Memory B cell (primary cell): ENCODE measurements at places on chromosomes 7 and 10.

GRCh38 chr10:64573623-64574325 lies 1052.6 kb downstream of the REEP3 start:
- no peaks in the 10 kb centered on the region for H3K4me1 ChIP-seq
- H3K27ac ChIP-seq: no peak overlapping the region
- H3K27me3 ChIP-seq: no peaks in the 10 kb centered on the region

DNA sequence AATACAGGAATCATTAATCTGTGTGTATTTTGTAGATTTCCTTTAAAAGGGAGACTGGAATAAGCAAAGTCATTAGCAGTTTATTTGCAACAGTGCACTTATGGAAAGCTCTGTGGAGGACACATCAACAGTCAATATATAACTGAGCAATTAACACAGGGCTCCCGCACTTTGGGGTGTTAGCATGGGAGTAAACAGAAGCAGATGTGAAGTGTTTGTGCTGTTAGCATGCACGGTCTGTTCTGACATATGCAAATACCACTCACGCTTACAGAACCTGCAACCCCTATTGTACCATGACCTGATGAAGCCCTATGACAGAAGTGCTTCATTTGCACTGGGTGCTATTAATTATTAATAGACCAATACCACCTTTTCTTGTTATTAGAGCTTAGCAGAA lies 118.9 kb downstream of the PPP1R3A start:
- no peak for DNase-seq
- H3K27ac ChIP-seq: no peak overlapping the region
- H3K27me3 ChIP-seq: no peaks in the 10 kb centered on the region
- no peaks in the 10 kb centered on the region for H3K4me1 ChIP-seq

- DNase-seq: no peak
- peaks cover 1% of the 10 kb centered on the region for H3K36me3 ChIP-seq
- no peak overlapping the region for H3K4me3 ChIP-seq
- peaks cover 8% of the 10 kb centered on the region for H3K27me3 ChIP-seq
- H3K4me1 ChIP-seq: no peaks in the 10 kb centered on the region
These were observed 3.8 kb downstream of the PDE1C start for GRCh38 chr7:32066441-32066840.

DNA sequence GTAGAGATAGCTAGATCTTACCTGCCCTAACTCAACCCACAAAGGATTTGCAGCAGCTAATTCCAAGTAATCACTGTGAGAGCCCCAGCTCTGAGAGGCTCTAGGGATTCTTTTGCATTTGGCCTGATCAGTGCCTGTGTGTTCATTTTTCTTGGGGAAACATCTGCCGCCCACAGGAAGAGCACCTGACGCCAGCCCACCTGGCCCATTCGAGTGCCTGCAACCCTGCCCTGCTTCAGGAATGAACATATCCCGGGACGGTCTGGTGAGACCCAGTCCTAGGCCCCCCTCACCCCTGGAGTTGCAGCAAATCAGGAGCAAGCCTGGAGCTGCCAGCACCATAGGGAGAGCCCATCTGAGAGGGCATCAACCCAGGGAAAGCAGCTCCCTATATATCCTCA lies 38.8 kb downstream of the GSDME start:
- peaks cover 9% of the 10 kb centered on the region for H3K27me3 ChIP-seq
- no peak overlapping the region for H3K4me3 ChIP-seq
- DNase-seq: no peak
- peak overlapping the region; percentile 90 for H3K27ac ChIP-seq
- H3K36me3 ChIP-seq: no peaks in the 10 kb centered on the region

- no peak for DNase-seq
- peaks cover 2% of the 10 kb centered on the region for H3K36me3 ChIP-seq
- H3K4me1 ChIP-seq: no peaks in the 10 kb centered on the region
- no peak overlapping the region for H3K4me3 ChIP-seq
- peaks cover under 1% of the 10 kb centered on the region for H3K27me3 ChIP-seq
These were observed 304.0 kb downstream of the ZEB1 start for GRCh38 chr10:31622978-31623377.

DNA sequence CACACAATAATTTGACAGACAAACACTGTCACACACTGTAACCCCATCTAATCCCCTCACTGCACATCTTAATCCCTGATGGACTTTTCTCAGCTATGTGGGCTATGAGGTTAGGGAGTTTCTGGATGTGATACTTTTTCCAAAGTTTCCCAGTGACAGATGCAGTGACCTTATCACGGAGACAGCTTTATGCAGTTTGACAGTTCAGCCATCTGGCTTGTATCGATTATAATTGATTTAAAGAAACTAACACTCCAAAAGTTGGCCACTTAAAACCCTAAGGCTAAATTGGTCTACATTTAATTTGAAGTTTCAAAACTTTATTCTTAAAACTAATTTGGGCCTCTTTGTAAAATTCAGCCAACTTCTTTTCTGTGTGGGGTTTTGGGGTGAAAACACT lies 196.7 kb downstream of the SDK1 start:
- no peak for DNase-seq
- H3K36me3 ChIP-seq: peaks cover 5% of the 10 kb centered on the region
- peaks cover 5% of the 10 kb centered on the region for H3K27me3 ChIP-seq
- no peak overlapping the region for H3K4me3 ChIP-seq
- H3K4me1 ChIP-seq: no peaks in the 10 kb centered on the region

- no peak overlapping the region for H3K4me3 ChIP-seq
- DNase-seq: no peak
- peaks cover 48% of the 10 kb centered on the region for H3K36me3 ChIP-seq
- H3K4me1 ChIP-seq: peaks cover 2% of the 10 kb centered on the region
These were observed 36.6 kb downstream of the AP3M1 start for GRCh38 chr10:74114041-74114448.

- peaks cover 7% of the 10 kb centered on the region for H3K4me1 ChIP-seq
- peak overlapping the region; percentile 31 for H3K4me3 ChIP-seq
- no peaks in the 10 kb centered on the region for H3K36me3 ChIP-seq
- DNase-seq: peak; percentile 61
- H3K27me3 ChIP-seq: peaks cover 6% of the 10 kb centered on the region
- H3K27ac ChIP-seq: peak overlapping the region; percentile 60
These were observed 36.1 kb upstream of the CCNY start for GRCh38 chr10:35300063-35300699.

DNA sequence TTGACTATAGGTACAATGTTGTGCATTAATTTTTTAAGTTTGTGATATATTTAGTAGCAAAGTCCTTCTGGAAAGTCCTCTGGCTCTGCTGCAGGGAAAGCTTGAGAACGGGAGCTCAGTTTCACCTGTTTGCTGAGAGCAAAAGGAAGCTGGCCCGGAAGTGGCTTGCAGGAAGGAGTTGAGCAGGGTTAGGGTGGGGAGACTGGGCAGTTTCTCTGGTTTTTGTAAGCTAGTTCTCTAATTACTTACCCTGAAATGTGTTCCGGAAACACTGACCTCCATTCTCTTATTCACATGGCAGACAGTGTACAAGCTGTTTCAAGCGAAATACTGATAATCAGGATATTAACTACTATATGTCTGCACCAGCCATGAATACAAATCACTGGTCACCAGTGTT lies 22.3 kb downstream of the MAP3K8 start:
- peaks cover 19% of the 10 kb centered on the region for H3K36me3 ChIP-seq
- peak overlapping the region; percentile 63 for H3K4me3 ChIP-seq
- no peak for DNase-seq
- H3K27ac ChIP-seq: peak overlapping the region; percentile 89
- peaks cover 25% of the 10 kb centered on the region for H3K4me1 ChIP-seq
- no peaks in the 10 kb centered on the region for H3K27me3 ChIP-seq

DNA sequence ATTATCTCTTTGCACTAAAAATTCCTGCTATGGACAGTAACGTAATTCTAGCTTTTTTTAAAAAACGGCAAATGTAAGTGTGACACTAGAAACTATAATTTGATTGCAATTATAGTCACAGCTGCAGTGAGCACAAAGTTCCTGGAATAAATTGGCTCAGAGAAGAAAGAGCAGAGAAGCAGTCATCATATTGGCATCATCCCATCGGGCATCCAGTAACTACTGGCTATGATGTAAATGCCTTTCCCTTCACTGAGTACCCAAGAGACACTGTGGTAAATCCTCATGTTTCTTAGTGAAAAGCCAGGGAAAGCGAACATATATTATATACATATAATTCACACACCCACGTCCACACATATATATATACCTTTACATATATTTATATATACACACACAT lies 43.6 kb downstream of the PIP4K2A start:
- no peak overlapping the region for H3K4me3 ChIP-seq
- H3K36me3 ChIP-seq: peaks cover 3% of the 10 kb centered on the region
- H3K27me3 ChIP-seq: no peaks in the 10 kb centered on the region
- H3K27ac ChIP-seq: no peak overlapping the region

- H3K36me3 ChIP-seq: no peaks in the 10 kb centered on the region
- peaks cover 6% of the 10 kb centered on the region for H3K4me1 ChIP-seq
- DNase-seq: no peak
- H3K27ac ChIP-seq: no peak overlapping the region
- H3K4me3 ChIP-seq: no peak overlapping the region
These were observed 28.4 kb upstream of the BMPR1A start for GRCh38 chr10:86728056-86728455.

DNA sequence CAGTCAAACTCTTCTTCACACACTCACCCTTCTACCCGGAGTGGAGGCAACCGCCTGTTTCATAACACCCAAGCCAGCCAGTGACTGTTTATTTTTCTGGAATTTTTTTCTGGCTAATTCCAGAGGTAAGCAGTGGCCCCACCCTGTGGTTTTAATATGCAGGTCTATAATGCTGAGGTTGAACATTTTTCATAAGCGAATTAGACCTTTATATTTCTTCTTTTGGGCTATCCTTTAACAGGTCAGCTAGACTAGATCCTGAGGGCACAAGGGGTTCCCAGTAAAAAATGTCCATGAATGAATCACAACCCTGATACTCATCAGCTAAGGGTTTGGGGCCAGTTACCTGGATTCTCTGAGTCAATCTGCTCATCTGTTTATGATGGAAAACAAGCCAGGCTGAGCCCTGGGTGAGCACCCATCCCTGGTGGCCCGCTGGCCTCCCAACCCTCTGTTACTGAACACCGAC lies 76.2 kb downstream of the GRB10 start:
- H3K36me3 ChIP-seq: no peaks in the 10 kb centered on the region
- DNase-seq: no peak
- H3K27ac ChIP-seq: no peak overlapping the region
- no peak overlapping the region for H3K4me3 ChIP-seq
- H3K4me1 ChIP-seq: no peaks in the 10 kb centered on the region

- peaks cover 4% of the 10 kb centered on the region for H3K4me1 ChIP-seq
- no peaks in the 10 kb centered on the region for H3K36me3 ChIP-seq
- no peak overlapping the region for H3K27ac ChIP-seq
- no peak for DNase-seq
These were observed 642 bp upstream of the PRKG1 start for GRCh38 chr10:51073453-51074237.
